Activated CD8-positive, alpha-beta memory T cell treated with anti-CD3 and anti-CD28 coated beads for 48 hours (primary cell): ENCODE measurements at places on chromosomes 13 and 19.

GRCh38 chr19:48481846-48482639 is 12.9 kb downstream of the CYTH2 start:
- no peak for DNase-seq

DNA sequence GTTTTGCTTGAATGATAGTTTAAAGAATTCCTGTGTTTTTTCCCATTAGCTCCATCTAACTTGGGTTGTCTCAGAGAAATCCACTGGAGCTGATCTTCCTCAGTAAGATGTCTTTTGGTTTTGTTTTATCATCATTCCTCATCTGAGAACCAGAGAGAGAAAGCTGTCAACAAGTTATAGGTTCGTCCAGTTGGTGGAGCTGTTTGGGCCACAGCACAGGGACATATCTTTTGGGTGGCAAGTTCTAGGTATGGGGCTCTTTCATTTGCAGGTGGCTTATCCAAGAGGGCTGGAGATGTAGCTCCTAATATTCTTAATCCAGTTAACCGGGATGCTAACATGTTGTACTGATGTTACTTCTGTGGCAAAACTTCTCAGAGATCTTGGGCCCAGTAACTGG is 174.2 kb downstream of the KCNRG start:
- no peak for DNase-seq

DNA sequence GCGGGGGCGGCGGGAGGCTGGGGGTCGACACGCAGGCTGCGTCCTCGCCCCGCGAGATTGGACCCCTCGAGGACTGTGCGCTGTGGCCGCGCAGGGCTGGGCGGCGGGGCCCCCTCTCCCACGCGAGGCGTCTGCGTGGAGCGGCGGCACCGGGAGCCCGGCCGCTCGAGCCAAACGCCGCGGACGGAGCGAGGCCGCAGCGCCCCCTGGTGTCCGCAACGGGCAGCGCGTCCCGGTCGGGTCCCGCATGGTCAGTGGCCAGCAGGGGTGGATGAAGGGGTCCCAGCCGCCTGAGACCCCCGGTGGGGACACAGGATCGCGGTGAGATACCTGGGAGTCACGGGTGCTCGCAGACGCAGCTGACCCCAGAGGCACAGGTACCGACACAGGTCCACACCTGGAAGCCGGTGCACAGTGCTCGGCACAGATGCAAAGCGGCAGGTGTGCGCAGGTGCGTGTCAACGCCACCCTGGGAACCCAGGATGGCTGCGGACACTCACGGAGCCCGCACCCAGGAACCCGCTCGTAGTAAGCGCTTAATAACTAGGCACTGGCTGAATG is 2.1 kb upstream of the CIRBP start:
- no peak for DNase-seq

DNA sequence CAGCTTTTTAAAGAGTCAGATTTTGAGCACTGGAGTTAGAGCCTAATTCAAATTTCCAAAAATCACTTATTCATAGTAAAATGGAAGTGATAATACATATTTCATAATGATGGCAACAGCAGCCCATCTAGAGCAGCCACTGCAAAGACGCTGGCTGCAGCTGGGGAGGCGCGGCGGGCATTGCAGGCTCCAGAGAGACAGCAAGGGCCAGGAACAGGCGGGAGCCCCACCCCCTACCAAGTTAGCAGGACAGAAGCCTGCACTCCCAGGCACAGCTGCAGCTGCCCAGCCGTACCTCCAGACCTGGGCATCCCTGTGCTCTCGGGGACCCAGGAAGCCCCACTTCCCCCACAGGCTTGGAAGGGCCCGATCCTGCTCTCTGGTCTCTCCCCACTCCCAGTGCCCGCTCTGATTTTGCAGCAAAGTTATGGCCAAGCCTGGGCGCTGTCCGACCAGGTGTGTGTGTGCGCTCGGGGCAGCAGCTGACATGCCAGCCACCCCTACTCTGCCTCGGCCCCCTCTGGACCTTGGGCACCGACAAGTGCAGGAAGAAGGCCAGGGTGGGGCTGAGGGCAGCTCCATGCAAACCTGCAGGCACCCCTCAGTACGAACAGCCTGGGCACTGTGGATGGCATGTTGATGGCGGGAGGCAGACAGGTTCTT is 84.8 kb downstream of the SERP2 start:
- no peak for DNase-seq

GRCh38 chr13:99226513-99226912 is 25.9 kb downstream of the UBAC2 start:
- no peak for DNase-seq

- no peak for DNase-seq
Observed at GRCh38 chr19:5968431-5969373, 9.2 kb downstream of the RANBP3 start.
